ENCODE measurements at places on chromosomes 2 and 18. TPM values are rescaled to one million over a fixed set of nuclear protein-coding genes. Genes with fewer than 3 reads are reported as not detected.

DNA sequence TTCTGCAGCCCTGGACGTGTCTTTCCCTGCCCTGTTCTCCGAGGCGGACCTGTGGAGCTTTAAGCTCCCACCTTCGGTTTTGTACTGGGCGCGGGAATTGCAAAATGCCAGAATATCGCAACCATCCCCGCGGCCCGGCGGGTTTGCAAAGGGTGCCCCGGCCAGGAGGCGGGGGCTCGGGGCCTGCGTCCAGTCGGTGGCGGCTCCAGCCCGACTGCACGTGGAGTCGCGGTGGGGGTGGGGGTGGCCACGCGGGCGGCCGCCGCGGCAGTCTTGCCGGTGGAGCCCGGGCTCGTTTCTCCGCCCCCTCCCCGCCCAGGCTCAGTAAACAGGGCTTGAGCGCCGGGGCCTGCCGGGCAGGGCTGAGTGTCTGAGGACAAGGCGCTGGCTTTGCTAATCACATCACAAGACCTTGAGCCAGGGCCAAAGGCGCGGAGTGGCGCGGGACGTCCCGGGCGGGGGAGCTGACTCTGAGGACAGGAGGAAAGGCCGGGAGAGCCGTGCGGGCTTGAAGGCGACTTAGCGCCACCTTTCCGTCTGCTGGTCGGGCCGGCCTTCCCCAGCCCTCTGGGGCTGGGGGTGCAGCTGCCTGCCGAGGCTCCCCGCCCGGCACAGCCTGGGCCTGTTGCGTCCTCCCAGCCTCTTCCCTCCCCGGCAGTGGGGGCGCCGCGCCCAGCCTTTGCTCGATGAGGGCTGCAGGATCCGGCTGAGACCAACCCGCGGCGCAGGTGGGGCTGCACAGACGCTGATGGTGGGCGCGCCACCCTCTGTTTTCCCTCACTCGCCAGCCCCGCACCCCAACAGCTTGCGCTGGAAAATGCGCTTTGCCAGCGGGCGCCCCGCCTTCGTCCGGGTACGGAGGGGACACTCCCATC lies 786 bp upstream of the ZFP36L2 start:
- DNase-seq = peak; percentile 96
- peaks cover 52% of the 10 kb centered on the region for H3K4me1 ChIP-seq

DNA sequence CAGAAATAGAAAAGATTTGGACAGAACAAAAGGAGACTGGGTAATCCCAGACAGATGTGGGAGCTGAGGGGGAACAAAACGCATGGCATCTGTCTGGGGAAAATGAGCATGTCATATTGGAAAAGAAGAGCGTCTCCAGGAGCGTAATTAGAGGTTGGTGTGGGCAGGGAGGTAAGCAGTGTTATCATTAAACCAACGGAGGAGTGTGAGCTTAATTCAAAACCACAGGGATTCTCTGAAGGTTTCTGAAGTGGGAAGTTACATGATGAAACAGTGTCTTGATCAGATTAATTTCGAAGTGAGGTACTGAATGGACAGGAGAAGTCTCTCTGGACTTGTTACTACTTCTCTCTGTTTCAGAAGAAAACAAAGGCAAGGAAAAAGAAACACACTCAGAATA lies 53.3 kb downstream of the DTNB start:
- no peak for DNase-seq
- no peak overlapping the region for H3K4me3 ChIP-seq
- H3K27ac ChIP-seq = no peak overlapping the region
- H3K4me1 ChIP-seq = no peaks in the 10 kb centered on the region

DNA sequence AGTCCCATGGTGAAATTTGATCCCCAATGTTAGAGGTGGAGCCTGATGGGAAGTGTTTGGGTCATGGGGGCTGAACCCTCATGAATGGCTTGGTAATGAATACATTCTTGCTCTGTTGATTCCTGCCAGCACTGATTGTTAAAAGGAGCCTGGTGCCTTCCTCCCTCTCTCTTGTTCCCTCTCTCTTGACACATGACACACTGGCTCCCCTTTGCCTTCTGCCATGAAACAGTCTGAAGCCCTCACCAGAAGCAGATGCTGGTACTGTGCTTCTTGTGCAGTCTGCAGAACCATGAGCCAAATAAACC lies 30.6 kb upstream of the EPC2 start:
- no peak overlapping the region for H3K4me3 ChIP-seq
- no peaks in the 10 kb centered on the region for H3K27me3 ChIP-seq
- DNase-seq = no peak
- H3K4me1 ChIP-seq = peaks cover 20% of the 10 kb centered on the region
- H3K27ac ChIP-seq = peak overlapping the region; percentile 65

DNA sequence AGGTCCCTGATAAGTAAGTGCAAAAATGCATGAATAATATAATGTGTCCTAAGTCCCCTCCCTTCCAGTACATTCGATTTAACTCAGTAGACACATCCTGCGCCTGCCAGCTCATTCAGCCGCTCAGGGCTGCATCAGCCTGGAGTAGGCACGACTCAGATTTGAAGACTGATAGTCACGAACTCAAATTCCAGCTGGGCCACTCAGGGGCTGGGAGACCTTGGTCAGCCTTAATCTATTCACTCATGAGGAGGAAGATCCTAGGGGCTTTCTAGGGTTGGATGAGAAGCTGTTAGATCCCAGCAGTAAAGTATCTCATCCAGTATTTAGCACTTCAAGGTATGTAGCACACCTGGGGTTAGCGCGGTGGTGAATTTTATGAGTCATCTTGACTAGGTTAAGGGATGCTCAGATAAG lies 98.9 kb upstream of the ODC1 start:
- H3K27ac ChIP-seq = no peak overlapping the region
- peaks cover 13% of the 10 kb centered on the region for H3K4me1 ChIP-seq
- no peak overlapping the region for H3K4me3 ChIP-seq

GRCh38 chr2:43482961-43483360 lies 112.9 kb downstream of the THADA start:
- DNase-seq = no peak
- H3K36me3 ChIP-seq = no peaks in the 10 kb centered on the region
- no peak overlapping the region for H3K27ac ChIP-seq

Gene SNED1
- 38.0 TPM for total RNA-seq

Gene DPYSL5
- not detected for total RNA-seq

Gene IL36G
- not detected for total RNA-seq

Data from upper lobe of left lung (tissue), 6 donors.